ENCODE measurements at places on chromosomes 2 and 18.

GRCh38 chr2:2614452-2614851 lies 283.4 kb upstream of the MYT1L start:
- DNase-seq, result no peak

- no peak for DNase-seq
Measured at GRCh38 chr2:217026569-217026968, 166.7 kb upstream of the TNP1 start.

DNA sequence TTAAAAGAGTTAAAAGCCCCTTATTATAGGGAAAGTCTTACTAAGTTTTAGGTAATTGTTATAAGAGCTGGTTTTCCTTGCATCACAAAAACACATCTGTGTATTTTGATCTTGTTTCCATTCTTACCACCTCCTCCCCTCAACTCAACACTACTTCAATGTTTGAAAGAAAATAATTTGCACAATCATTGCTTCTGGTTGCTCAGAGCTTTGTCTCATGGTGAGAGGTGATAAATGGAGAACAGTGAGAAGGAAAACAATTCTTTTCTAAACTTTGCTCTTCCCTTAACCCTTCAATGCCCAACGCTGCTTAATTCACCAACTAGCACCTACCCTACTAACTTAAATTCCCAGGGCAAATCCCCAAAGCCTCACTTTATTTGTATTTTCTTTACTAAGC lies 268.1 kb upstream of the LINC00305 start:
- no peak for DNase-seq

- no peak for DNase-seq
Measured at GRCh38 chr18:10475276-10475653, 20.8 kb downstream of the APCDD1 start.

DNA sequence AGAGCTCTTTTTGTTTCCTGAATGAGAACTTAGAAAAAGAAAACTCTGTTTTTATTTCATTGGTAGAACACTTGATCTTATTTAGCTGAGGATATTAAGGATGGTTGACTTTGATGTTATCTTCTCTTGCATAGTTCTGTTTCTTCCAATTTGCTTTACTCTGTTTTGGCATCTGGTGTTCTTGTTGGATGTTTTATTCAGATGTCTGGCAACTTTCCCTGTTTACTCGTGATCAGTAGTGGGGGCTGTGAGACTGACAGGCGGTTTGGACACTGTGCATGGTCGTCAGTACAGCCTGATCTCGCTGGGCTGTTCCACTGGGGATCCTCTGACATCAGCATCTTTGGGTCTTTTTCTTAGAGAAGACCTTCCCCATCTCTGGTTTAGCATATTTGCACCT lies 100.1 kb downstream of the TSN start:
- no peak for DNase-seq

GRCh38 chr2:156320486-156321098 lies 11.9 kb downstream of the NR4A2 start:
- DNase-seq, result peak; percentile 46

- no peak for DNase-seq
Measured at GRCh38 chr2:158113741-158114295, 12.1 kb downstream of the UPP2 start.

DNA sequence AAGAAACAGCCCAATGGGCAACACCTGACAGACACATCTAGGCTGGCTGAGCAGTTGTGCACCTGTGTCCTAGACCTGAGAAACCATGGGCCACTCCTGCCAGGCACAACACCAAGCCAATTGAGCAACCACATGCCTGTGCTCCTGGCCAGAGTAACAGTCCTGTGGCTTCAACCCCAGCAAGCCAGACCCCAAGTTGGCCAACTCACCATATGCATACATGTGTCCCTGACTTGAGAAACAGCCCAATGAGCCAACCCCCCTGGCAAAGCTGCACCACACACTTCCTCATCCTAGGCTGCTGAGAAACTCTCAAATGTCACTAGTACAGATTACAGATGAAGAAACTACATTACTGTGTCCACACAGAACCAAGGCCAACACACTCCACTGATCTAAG lies 36.6 kb downstream of the USP34 start:
- DNase-seq, result no peak

DNA sequence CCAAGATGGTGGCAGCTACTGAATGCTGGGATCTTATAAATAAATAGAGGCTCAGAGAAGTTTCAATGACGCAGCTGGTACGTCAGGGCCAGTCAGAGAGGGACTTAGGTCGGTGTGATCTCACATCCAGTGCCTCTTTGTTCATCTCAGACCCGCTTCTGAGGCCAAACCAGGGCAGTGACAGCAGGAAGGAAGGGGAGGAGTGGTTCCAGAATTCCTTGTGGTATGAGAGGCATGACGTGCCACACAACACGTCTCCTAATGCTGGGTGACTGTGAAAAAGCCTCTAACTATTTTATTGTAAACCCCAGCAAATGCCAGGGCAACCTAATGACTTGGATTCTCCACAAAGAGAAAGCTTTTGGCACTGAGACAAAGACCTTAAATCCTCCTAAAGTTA lies 423.3 kb downstream of the LPIN1 start:
- DNase-seq, result no peak

DNA sequence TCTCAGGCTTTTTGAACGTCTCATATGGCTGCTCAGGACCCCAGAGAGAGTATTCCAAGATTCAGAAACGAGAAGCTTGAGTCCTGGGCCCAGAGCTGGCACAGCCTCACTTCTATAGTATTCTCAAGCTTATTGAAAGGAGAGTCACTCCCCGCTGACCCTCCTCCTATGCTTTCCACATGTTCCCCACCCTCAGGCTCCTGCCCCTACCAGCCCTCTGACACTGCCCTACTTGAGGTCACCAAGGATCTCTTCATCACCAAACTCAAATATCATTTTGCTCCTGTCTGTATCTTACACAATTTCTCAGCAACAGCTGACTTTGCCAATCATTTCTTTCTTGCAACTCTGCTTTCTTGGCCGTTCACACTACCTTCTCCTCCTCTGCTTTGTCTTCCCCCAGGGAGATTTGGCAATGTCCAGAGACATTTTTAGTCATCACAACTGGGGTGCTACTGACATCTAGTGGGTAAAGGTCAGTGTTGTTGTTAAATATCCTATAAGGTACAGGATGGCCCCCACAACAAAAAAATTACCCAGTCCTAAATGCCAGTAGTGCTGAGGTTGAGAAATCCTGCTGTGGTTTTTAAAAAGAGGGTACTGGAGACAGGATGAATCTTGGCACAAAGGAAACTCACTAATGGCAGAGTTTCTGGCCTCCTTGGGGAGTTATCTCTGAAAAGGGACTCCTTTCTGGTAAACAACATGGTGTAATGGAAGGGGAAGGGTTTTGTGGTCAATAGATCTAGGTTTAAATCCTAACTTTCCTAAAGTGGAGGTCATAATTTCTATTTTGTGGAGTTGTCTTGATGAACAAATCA lies 26.9 kb upstream of the INSIG2 start:
- peak; percentile 38 for DNase-seq

- DNase-seq, result no peak
Measured at GRCh38 chr18:8726963-8727705, 21.8 kb downstream of the MTCL1 start.

GRCh38 chr2:64987956-64988419 lies 1.2 kb upstream of the SLC1A4 start:
- DNase-seq, result no peak

Data from neuronal stem cell (in vitro differentiated cells).